HAP-1 (cell line): ENCODE measurements at places on chromosomes 5 and 9.

DNA sequence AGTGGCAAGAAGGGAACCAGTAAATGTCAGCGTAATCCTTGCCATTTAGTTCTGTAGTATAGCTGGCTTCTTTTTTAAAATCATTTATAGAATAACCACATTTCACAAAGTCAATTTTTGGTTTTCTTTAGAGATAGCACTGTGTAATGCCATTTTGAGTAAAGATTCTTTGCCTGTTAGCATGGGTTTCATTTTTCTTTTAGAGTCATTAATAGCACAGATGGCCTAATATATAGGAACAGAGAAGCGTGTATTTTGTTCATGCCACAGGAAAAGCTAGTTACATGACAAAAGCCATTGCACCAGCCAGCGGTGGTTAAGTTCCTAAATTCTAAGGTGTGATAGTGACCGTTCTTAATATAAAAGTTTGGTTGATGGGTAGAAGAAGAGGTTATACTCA, 1363.9 kb downstream of the MAT2B start:
- no peak for DNase-seq

DNA sequence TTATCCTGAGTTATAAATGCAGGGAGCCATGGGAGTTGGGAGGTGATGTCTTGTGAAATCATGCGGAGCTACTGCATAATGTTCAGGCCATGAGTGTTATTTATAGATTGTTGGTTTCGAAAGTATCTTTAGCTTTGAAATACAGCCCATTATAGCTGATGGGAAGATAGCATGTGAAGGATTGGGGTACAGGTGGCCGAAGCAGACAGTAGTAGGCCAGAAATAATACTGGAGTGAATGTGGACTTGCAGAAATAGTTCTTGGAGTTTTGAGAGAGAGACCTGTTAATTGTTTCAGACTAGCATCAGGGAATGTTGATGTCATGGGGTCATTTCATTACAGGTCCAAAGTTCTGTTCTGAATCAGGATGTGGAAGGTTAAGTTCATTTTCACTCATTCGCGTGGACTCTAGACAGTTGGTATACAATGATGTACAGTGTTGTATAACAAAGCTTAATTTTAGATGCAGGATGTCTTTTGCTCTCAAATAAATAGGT, 3.8 kb downstream of the ATP6V1G1 start:
- DNase-seq = no peak

DNA sequence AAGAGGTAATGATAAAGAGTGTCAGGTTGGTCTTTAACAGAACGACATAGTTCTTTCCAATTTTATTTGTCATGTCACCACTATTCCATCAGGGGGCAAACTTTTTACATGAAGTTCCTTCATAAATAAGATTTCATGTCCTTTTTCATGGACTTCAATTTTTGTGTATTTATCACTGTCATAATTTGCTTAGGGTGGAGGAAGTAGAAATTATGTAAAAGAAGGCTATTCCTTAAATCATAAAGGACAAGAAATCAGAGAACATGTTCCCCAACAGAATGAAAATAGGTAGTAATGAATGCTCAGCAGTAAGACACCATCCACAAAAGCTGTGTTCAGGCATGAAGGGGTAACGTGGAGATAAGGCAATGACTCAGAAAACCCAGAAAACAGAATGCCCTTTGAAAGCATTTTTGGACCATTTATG, 72.7 kb downstream of the ZFAND5 start:
- peak; percentile 36 for DNase-seq

GRCh38 chr5:64165500-64166200, at the start of gene RNF180:
RNF180 (plus strand) TSS chr5:64165843; CDS start chr5:64200808, 34,965 bp downstream.
- DNase-seq = no peak

DNA sequence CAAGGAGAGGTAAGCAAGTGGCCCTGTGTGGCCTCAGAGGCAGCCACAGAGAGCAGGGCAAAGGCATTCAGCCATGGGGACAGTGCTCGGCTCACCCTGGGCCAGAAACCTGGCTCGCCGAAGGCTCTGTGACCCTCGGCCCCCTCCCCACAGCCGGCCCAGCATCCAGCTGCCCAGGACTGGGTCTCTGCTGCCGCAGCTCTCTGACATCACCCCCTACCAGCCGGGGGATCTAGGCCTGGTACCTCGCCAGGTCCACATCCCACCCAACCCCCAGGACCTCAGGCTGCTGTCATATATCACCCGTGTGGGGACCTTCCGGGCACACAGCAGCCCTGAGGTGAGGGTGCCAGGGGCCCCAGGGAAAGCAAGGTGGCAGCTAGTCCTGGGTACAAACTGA, 2.6 kb downstream of the PTRH1 start:
- no peak for DNase-seq

DNA sequence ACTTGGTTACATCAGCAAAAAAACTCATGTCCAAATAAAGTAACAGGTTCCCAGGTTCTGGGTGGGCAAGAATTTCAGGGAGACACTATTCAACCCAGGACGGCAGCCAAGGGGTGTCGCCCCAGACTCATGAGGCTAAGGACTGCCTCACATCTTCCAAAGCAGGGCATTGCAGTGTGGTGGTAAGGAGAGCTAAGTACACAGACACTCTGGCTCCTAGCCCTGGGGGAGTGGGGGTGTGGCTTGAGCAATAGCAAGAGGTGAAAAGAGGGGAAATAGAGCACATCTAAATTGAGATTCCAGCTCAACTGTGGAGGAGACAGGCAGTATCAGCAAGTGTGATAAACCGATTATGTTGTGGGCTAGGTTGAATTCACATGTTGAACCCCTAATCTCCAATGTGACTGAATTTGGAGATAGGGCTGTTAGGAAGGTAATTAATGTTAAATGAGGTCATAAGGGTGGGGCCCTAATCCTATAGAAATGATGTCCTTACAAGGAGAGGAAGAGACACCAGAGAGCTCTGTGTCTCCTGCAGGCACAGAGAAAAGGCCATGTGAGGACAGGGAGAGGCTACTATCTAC, 49.9 kb upstream of the MARCHF11 start:
- DNase-seq = no peak

GRCh38 chr9:110336363-110336762, 1.3 kb downstream of the TXNDC8 start:
- DNase-seq = no peak

DNA sequence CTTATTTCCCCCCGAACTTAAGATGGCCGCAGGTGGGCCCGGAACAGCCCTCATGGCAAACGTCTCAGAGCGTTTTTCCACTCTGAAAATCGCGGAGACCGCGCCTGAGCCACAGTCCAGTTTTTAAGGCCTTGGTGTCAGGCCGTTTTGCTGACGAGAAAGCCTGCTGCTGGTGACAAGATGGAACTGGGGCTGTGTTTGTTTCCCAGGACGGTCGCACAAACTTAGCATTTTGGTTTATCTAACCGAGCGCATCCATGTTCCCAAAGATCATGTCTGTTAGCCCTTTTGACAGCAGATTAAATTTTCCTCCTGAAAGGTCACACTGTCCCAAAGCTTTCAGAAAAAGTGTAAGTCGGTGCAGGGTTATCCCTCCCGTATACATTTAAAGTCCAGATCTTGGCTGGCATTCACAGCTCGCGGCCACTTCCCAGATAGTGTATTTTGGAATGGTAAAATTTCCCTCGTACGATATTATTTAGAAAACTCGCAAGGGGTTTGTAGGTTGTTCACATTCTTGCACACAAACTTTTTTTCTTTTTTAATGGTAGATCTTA, 812 bp downstream of the SREK1 start:
- peak; percentile 8 for DNase-seq

DNA sequence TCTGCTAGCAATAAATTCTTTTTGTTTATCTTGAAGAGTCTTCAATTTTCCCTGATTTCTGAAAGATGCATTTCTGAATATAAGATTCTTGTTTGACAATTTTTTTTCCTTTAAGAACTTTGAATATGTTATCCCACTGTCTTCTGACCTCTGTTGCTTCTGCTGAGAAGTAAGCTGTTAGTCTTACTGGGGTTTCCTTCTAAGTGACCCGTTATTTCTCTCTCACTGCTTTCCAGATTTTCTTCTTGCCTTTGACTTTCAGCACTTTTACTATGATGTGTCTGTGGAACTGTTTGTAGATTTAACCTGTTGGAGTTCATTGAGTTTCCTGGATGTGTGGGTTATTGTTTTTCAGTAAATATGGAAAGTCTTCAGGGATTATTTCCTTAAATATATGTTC, 205.3 kb upstream of the NFIL3 start:
- DNase-seq = no peak

- no peak for DNase-seq
Observed at GRCh38 chr9:70988551-70988950, 132.9 kb downstream of the TRPM3 start.

GRCh38 chr5:73945505-73945904, 319.5 kb downstream of the ARHGEF28 start:
- peak; percentile 50 for DNase-seq

DNA sequence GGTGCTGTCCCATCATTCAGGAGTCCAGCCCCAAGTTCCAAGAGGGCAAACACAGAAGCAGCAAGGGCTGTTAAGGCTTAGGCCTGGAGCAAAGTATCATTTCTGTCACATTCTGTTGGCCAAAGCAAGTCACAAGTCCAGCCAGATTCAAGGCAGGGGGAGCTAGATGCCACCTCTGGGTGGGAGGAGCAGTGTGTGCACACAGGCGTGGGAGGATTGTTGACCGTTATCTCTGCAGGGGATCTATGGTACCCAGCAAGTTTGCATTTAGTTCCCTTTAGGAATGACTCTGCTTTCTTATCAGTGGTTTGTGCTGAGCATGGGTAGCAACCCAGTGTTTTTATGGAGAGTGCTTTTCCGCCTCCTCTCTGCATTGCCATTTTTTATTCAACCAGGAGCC, 278.9 kb downstream of the NR3C1 start:
- DNase-seq = no peak

DNA sequence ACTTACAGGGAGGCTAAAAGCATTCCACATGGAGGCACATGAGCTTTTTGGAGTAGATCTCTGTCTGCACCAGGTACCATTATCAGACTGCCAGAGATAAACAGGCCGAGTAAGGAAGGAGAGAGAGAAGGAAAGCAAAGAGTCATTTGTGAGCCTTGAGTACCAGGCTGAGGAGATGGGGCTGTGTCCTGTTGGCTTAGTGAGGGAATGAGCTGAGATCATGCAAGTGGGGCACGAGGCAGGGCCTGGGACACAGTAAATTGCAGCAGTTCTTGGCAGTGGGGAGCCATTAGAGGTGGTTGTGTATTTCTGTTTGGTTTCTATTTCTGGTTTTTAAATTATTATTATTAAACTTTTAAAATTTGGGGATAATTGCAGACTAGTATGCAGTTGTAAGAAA, 53.3 kb downstream of the TSTD2 start:
- DNase-seq = no peak

DNA sequence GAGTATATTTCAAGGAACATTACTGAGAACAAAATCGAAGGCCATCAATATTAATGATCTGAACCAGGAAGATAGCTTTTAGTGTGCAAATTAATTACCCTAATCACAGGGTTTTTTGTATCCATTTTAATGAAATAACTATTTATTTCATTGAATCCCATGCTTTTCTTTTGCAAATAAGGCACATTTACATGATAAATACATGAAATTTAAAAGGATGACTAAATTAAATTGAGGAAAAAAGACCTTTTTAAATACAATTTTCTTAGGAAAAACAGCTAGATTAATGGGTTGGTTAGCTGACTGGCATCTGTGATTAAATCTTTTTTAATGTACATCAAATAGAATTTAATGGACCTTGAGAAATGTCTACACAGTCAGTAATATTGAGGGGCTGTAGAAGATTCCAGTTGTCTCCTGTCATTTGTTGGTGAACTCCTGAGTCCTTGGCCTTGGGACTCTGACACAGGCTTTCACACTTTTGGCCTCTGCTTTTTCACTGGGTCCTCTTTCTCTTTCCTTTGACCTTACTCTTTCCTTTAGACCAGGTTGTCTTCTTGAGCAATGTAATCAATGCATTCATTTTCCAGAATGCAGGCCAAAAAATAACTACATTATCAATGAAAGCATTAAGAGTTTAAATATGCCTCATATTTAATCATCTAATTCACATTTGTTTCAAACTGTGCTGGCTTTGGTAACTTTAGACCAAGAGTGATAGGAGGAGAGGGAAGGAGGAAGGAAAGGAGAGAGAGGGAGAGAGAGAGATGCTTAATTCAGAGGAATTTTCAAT, 511.5 kb downstream of the ZNF608 start:
- DNase-seq = peak; percentile 27

DNA sequence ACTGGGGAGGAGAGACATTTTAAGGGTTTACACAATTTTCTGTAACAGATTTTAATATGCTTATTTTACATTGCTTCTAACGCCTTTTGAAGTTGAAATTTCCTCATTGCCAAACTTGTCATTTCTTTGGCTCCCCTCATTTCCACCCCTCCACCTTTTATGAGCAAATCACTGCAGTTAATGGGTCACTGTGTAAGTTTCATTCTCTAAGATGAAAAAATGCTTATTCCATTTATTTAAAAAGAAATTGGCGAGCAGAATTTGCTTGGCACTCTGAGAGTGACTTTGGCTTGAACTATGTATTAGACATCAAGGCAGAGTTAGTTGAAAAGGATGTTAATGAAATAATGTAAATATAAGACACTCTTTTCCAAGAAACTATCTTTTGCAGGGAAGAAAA, 66.6 kb downstream of the ITGA1 start:
- no peak for DNase-seq

GRCh38 chr5:1007681-1008450, 736 bp upstream of the NKD2 start:
- DNase-seq = peak; percentile 15

DNA sequence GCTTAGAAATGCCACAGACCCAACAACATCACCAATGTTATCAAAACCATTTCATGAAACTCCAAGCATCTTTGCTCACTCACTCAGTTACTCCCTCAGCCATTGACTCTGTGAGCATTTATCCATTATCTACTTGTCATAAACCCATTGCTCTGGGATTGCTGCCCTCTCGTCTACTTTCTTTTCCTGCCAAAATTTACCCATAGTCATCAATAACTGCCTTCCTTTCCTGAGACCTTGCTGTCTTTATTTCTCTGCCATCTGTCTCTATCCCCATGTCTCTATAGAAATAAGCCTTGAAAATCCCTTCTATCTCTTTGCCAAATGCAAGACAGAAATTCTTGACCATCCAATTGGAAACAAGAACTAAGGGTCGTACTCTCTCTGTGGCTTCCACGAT, 26.4 kb upstream of the PUM3 start:
- DNase-seq = no peak

DNA sequence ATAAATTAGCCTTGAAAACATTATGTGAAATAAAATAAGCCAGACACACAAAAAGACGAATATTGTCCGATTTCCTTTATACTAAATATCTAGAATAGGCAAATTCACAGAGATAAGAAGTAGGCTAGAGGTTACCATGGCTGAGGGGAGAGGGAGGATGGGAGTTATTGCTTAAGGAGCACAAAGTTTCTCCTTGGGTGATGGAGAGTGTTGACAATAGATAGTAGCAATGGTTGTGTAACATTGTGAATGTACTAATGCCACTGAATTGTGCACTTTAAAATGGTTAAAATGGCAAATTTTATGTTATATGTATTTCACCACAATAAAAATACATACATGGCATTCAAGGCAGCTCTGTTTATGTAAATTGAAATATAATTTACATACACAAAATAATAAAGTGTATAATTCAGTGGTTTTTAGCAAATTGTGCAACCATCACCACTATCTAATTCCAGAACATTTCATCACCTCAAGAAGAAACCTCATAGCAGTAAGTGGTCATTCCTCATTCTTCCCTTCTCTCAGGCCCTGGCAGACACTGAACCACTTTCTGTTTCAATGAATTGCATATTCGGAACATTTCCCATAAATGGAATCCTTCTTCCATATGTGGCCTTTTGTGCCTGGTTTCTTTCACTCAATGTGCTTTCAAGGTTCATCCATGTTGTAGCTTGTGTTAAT, 59.2 kb downstream of the NDST1 start:
- DNase-seq = no peak

- DNase-seq = no peak
Observed at GRCh38 chr5:91703128-91703527, 320.0 kb upstream of the ARRDC3 start.

GRCh38 chr5:43039471-43040286, 440 bp downstream of the ANXA2R start:
- DNase-seq = peak; percentile 84
